Ascending aorta (tissue), 2 donors: ENCODE measurements at places on chromosomes 6 and 20. TPM values are rescaled to one million over a fixed set of nuclear protein-coding genes. Genes with fewer than 3 reads are reported as not detected.

C6orf52 gene
- total RNA-seq = not detected

TRIM10 gene
- not detected for total RNA-seq

CRYBG1 gene
- total RNA-seq = 6.5 TPM

TSPYL1 gene
- 36.6 TPM for total RNA-seq

PSORS1C2 gene
- total RNA-seq = 5.2 TPM

GHRH gene
- not detected for total RNA-seq

ACTL10 gene
- total RNA-seq = 26.3 TPM

SEL1L2 gene
- total RNA-seq = not detected

PRR18 gene
- not detected for total RNA-seq

BPI gene
- not detected for total RNA-seq

FOXA2 gene
- total RNA-seq = not detected

CENPQ gene
- total RNA-seq = not detected

ELOVL2 gene
- 0.11 TPM for total RNA-seq

NFYA gene
- total RNA-seq = 10.4 TPM

MICB gene
- 0.11 TPM for total RNA-seq

TTBK1 gene
- total RNA-seq = not detected

NR2E1 gene
- total RNA-seq = not detected

C20orf202 gene
- not detected for total RNA-seq
